ENCODE measurements at places on chromosomes 5 and 9. TPM values are rescaled to one million over a fixed set of nuclear protein-coding genes. Genes with fewer than 3 reads are reported as not detected.

- DNase-seq: no peak
These were observed 89.6 kb downstream of the RIC1 start for GRCh38 chr9:5718296-5719032.

DNA sequence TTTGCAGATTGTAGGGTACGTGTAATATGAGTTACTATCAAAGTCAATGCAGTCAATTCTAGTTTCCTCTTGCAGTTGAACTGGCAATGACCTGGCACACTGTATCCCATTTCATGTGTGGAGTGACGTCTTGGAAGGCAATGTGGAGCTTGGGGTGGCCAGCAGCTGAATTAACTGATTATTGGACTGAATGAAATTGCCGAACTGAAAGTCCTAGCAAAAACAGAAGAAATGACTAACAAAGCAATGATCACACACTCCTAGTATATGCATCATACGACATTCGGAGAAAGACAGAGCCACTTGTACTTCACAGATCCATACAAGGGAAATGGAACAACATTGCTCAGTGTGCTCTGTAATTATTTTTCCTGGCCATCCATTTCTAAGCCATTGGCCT is 259.1 kb upstream of the DAPK1 start:
- DNase-seq: no peak

The ENTREP1 gene
- 25.1 TPM for total RNA-seq

- no peak for DNase-seq
These were observed 739.3 kb downstream of the NR2F1-AS1 start for GRCh38 chr5:92841604-92842155.

DNA sequence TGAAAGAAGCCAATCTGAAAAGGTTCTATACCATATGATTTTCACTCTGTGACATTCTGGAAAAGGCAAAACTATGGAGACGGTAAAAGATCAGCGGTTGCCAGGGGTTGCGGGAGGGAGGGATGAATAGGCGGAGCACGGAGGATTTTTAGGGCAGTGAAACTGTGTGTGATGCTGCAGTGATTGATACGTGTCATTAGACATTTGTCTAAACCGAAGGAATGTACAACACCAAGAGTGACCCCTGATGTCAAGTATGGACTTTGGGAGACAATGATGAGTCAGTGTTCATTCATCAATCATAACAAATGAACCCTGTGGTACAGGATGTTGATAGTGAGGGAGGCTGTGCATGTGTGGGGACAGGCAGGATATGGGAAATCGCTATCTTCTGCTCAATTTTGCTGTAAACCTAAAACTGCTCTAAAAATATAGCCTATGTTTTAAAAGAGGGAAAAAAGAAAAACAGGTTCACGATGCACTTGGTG is 34.4 kb downstream of the ERGIC1 start:
- DNase-seq: no peak

DNA sequence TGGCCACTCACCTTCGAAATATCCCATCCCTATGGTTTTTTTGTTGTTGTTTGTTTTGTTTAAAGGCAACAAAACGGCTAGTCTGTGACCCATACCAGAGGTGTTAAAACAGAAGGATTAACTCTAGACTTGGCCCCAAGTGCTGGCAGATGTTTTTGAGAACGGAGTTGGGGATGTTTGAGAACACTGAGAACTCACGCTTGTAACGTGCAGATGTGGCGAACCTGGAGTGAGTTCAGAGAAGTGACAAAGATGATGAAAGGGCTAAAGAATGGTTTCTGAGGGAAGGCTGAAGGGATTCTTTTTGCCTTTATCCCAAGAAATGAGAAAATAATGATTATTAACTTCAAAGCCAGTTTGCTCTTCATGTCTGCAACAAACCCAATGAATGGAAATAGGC is 286.5 kb downstream of the ZNF608 start:
- DNase-seq: no peak

The OR13J1 gene
- not detected for total RNA-seq

The NEUROG1 gene
- total RNA-seq: not detected

DNA sequence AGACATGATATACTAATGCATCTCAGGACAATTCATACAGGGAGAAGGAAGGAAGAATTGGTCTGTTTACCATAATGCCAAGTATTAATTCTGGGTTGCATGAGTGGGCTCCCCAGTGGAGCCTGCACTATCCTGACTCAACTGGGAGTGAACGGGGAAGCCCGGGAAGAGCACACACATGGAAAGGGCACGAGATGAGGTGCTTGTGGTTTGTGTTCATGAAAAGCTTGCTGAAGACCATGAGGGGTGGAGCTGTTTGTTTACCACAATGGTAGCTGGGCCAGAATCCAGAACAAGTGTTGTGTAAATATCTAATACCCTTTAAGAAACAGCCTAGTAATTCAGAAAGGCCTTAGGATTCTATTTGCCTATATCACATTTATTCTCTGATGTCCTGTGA is 44.6 kb downstream of the POC5 start:
- DNase-seq: no peak

- no peak for DNase-seq
These were observed 100.7 kb downstream of the DRD1 start for GRCh38 chr5:175343308-175343707.

The IL6ST gene
- total RNA-seq: 131 TPM

Data from cardiac septum (tissue), 1 donor.